ENCODE measurements at places on chromosomes 12 and 14.

GRCh38 chr12:24378548-24379407 lies 429.3 kb upstream of the SOX5 start:
- DNase-seq, result no peak

GRCh38 chr12:51181558-51181957 lies 8.6 kb upstream of the TFCP2 start:
- DNase-seq, result no peak

- no peak for DNase-seq
These were observed 5.3 kb upstream of the TSPAN8 start for GRCh38 chr12:71162832-71163763.

- DNase-seq, result no peak
These were observed 1455.6 kb upstream of the TMEM132C start for GRCh38 chr12:126811391-126811790.

- no peak for DNase-seq
These were observed 82.7 kb upstream of the SCN8A start for GRCh38 chr12:51508285-51508684.

- DNase-seq, result peak; percentile 41
These were observed 22.2 kb downstream of the A2ML1 start for GRCh38 chr12:8844665-8845064.

DNA sequence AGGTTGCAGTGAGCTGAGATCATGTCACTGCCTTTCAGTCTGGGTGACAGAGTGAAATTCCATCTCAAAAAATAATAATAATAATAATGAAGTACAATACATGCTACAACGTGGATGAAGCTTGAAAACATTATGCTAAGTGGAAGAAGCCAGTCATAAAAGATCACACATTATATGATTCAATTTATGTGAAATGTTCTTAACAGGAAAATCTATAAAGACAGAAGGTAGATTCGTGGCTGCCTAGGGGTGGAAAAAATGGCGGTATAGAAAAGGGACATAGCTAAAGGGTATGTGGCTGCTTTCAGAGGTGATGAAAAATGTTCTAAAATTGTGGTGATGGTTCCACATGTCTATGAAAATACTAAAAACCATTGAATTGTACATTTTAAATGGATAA lies 41.0 kb upstream of the AMIGO2 start:
- no peak for DNase-seq

- no peak for DNase-seq
These were observed 373.5 kb upstream of the OR4E1 start for GRCh38 chr14:22047115-22047514.

DNA sequence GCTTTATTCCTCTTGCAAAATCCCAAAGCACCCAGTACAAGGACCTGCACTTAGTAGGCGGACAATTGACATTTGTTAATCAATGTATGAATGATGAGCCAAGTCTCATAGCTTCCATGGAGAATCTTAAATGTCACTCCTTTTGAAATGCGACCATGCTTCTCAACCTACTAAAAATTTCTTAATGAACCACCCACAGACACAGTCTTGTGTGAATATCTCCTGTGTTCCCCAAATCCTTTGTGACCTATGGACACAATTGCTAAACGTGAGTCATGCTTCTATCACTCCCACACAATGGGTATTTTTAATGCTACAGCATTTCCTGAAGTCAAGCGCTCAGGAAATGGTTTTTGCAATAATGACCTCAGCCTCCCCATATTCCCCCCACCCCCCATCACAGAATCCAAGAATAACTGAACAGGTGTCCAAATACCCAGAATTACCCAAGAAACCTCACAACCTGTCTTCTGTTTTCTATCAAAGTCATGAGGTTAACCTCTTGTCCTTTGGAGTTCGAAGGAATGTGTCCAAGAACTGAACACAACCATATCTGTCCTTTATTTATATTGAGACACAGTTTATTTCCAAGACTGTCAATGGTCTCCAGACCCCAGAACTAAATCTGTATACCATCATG lies 163.6 kb upstream of the PLEKHG7 start:
- no peak for DNase-seq

DNA sequence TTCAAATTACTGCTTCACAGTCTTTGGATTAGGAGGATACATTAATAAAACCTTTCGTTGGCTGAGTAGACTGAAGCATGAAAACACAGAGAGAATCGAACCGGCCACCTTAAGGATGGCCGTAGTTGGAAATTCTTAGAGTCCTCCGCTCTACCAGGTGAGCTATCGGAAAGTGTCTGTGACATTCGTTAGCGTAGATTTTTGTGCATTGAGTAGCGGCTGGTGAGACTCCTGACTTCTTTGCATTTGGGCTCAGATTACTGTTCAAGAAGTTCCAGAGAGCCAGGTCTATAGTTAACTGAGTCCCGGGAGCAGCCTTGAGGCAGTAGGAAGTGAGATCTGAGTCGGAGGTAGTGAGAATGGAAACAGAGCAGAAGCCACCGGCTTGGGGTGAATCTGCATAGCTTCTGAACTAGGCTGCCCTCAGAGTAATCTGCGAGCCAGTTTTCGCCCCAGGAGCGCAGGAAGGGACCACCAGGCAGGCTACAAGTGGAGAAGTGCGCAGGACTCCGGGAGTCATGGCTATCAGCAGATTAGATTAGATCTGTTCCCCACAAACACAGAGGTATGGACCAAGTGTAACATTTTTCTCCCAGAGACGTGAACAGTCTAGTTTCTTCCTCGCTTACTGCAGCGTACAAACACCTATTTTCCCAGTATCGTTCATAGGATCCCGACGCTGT lies 11.0 kb downstream of the OR6S1 start:
- no peak for DNase-seq

DNA sequence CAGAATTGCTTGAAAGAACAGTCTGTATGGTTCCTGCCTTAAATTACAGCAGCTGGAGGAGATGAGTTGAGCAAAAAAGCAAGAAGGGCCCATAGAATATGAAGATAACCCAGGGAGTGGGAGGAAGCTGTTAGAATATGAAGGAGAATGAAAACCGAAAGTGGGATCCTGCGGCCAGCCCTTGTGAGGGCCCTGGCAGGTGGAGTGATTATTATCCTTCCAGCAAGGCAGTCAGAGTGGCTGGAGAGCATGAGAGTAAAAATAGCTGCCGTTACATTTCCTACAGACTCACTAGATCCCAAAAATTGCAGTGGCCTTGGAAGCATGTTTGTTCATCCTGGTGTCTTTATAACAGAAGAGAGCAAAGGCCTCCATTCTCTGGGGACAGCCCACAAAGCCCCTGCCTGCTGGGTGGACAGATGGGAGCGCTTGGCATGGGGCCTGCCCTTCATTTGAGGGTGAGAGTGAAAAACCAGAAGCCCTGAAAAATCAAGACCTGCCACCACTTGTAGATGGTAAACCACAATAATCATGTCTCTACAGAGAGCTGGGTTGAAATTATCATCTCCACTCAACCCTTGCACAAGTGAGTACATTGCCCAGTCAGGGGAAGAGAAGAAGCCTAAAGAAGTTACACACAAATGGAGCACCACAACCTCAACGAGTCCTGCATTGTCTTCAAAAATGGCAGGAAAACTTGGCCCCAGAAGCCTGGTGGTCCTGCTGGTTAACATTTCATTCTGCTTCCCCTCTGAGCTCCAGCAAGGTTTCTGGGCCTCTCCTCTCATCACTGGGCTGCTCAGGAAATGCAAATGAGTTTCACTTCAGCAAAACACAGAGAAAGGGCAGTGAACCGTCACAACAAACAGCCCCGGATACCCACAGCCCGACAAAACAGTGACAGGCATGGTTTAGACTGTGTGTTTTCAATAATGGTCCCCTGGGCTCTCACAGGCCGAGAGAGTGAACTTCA lies 20.5 kb downstream of the ZDHHC22 start:
- DNase-seq, result no peak

- DNase-seq, result no peak
These were observed 5.9 kb downstream of the PXN start for GRCh38 chr12:120259418-120260202.

- no peak for DNase-seq
These were observed 1.1 kb upstream of the TM9SF1 start for GRCh38 chr14:24196071-24197055.

- no peak for DNase-seq
These were observed 16.4 kb downstream of the ACVRL1 start for GRCh38 chr12:51923506-51924365.

DNA sequence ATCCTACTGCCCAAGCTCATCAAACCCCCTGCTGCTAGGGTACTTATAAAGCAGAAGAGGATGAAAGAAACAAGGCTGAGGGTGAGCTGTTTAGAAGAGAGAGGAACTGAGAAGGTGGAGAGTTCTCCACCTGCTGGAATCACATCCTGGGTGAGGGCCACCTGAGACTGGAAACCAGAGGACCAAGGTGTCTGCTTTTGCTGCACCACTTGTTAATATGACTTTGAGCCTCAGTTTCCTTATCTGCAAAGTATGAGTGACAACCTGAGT lies 203.2 kb upstream of the SSTR1 start:
- no peak for DNase-seq

- no peak for DNase-seq
These were observed 79.9 kb upstream of the SSTR1 start for GRCh38 chr14:38127784-38128183.

DNA sequence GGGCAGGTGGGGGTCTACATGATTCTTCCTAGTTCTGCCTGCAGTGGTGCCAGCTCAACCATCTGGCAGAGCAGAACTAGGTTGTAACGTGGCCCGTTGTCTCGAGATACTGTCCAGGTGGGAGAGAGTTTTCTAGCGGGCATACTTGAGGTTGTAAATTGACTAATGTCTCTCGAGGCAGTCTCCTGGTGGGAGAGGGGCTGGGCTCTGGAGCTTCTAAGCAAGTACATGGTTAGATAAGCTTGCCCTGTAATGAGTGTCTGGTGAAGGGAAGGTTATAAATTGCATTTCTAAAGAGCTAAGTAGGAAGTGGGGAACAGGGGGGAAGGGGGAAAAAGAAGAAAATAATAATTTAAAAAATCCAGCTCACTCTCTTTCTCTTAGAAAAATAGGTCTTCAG lies 18.1 kb downstream of the BDKRB1 start:
- no peak for DNase-seq

- DNase-seq, result no peak
These were observed 14.8 kb downstream of the IRAK3 start for GRCh38 chr12:66203820-66204219.

DNA sequence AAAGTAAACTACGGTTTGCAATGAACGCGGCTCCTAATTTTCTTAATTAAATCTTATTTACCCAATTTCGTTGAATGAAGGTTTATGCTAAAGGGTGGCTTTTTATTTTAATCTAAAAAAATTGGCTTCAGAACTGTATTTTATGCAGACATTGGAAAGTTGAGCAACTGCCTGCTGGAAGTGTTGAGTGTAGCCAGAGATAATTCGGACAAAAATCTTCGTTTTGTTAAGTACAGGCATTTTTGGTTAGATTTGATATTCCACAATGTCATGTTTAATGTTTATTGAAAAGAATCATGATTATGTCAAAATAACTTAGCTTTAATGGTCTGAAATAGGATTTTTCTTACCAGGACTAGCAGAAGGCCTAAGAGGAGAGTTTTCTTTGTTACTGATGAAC lies 875 bp downstream of the IRAK3 start:
- no peak for DNase-seq

DNA sequence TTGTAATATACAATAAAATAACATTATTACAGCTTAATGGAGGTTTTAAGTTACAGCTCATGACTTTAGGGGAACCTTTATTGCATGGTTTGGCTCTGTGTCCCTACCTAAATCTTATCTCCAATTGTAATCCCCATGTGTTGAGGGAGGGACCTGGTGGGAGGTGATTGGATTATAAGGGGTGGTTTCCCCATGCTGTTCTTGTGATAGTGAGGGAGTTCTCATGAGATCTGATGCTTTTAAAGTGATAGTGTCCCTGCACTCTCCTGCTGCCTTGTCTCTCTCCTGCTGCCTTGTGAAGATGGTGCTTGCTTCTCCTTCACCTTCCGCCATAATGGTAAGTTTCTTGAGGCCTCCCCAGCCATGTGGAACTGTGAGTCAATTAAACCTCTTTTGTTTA lies 132.1 kb upstream of the SYT1 start:
- no peak for DNase-seq

GRCh38 chr14:57637901-57638300 lies 144.2 kb upstream of the CCDC198 start:
- no peak for DNase-seq

- no peak for DNase-seq
These were observed 2.0 kb upstream of the ACTN1 start for GRCh38 chr14:68981139-68981538.

Data from breast epithelium (tissue), 4 donors.